A172 (cell line): ENCODE measurements at places on chromosomes 7 and 10. TPM values are rescaled to one million over a fixed set of nuclear protein-coding genes. Genes with fewer than 3 reads are reported as not detected.

DNA sequence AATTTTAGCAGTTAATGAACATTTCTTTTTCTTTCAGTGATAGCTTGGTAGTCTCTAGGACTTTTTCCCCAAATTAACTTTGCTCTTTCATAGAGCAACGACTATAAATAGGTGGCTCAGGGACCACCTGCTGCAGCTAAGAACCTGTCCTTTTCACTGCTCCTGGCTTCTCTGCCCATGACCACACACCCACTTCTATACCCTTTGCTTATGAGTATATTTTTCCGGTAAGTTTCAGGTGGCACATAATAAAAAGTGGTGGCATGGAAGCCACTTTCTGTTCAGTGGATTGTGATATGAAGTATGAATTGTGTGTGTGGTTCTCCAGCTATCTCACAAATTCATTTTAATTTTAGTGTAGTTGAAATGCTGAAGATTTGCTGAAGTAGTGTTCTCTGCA lies 1.2 kb downstream of the ING3 start:
- no peak for DNase-seq

DNA sequence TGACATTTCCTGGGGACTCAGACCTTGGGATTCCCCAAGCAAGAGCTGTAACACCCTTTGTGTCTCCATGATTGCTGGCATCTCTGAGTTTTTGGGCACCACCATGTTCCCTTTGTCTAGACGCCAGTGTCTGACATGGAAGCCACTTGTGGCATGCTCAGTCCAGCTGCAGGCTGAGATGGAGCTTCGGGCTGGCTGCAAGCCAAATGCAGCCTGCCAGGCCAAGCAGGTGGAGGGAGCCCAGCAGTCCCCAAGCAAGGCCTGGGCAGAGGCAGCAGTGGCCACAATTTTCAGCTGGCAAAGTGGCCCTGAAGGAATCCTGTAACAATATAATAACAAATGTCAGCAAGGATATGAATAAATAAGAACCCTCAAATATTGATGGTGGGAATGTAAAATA lies 86.2 kb upstream of the ABCB5 start:
- no peak for DNase-seq

DNA sequence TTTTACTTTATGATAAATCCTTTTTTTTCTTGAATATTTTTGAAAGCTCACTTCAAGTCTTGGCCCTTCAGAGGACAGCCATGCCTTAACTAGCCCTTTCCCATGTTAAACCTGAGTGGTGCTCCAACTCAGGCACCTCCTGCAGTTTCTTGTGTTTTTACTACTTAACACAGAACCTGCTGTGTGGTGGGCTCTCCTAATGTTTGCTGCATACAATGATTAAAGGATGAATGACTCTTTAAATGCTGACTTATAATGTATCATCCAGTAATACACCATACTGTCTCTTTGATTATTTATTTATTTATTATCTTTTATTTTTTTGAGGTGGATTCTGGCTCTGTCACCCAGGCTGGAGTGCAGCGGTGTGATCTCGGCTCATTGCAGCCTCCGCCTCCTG lies 179.4 kb downstream of the SEMA3E start:
- DNase-seq = peak; percentile 23

DNA sequence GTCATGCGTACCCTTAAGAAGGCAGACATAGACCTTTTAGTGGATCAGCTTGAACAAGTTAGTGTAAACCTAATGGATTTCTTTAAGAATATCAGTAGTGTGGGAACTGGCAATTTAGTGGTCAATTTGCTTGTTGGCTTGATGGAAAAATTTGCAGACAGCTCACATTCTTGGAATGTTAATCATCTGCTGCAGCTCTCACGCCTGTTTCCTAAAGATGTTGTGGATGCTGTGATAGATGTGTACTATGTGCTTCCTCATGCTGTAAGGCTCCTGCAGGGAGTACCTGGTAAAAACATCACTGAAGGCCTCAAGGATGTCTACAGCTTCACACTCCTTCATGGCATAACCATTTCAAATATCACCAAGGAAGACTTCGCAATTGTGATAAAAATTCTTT lies 103.4 kb downstream of the ABCA13 start:
- peak; percentile 77 for DNase-seq

- no peak for DNase-seq
Measured at GRCh38 chr7:75635036-75635435, 103.7 kb downstream of the HIP1 start.

The ZNF488 gene
- 2.6 and 3.6 TPM in 2 replicates for total RNA-seq

The STEAP1B gene
- total RNA-seq = not detected in 2 replicates

The ELMO1 gene
- 12.9 and 24.0 TPM in 2 replicates for total RNA-seq

The CCL24 gene
- 6.0 TPM in 1 of 2 replicates, not detected in the other for total RNA-seq
